ENCODE measurements at places on chromosomes 3 and 15.

DNA sequence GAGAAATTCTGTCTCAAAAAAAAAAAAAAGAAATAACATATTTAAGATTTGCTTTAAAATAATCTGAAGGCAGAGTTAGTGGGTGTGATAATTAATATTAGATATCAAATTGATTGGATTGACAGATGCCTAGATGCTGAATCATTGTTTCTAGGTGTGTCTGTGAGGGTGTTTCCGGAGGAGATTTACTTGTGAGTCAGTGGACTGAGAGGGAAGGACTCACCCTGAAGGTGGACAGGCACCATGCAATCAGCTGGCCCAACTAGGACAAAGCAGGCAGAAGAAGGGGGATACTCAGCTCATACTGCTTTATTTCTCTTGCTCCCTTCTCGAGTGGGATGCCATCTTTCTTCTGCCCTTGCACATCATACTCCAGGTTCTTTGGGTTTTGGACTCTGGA is 16.7 kb upstream of the RPL24 start:
- no peak for DNase-seq

GRCh38 chr3:41681479-41681878 is 280.4 kb downstream of the ULK4 start:
- no peak for DNase-seq

DNA sequence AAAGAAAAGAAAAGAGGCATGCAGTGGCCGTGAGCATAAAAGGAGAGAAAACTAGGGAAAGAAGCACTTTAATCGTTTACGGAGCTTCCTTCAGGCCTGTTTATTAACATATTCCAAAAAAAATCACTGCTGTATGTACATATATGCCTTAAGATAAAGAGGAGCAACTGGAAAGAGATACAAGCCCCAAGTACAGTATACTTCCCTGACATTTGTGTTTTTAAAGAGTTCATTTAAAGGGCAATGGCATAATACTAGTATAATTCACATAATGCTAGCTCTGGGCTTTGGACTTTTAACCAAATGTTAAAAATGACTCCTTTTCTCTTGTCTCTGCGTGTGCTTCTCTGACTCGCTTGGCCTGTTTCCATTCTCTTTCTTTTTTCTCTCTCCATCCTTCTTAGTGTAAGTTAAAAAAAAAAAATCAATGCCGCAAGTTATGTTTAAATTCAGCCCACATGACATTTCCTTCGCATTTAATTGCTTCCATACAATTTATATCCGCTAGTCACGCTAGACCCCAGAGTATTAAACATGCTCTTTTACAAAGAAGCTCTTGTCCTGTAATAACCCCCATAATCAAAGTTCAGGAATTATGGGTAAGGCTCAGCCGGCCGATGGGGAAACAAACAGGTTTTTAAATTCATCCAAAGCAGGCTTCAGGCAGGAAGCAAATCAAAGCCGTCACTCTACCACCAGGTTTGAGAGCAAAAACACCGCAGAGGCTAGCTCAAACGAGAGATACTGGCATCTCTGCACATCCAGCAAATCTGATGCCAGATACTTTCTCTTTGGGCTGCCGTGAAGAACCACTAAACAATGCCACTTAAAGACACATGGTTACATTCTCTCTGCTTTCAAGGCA is 19.4 kb downstream of the WWTR1 start:
- no peak for DNase-seq

DNA sequence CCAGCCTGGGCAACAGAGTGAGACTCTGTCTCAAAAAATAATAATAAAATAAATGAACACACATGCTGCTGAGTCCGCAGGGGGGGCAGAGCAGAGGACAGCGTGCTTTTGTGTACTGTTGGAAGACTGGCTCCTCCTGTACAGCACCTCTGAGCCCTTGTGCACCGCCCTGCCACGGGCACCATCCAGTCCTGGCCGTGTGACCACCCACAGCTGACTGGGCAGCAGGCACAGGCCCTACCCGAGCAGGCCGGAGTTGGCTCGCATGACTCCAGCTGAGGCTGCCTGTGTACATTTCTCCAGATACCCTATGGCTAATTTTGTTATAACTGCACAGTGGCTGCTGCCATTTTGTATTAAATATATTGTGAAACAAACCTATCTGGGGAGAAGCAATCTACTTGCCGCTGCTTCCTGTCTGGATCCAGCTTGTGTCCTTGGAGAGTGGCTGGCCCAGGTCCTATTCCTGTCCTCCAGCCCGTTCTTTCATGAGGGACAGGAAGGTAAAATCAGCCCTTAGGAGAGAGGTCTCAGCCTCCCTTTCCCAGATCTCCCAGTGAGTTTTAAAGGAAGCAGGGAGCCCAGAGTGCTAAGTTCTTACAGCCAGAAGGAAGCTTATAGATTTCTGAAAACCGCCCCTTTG is 14.6 kb downstream of the IVD start:
- DNase-seq: peak; percentile 63

- peak; percentile 75 for DNase-seq
These were observed 89.0 kb upstream of the STRIT1 start for GRCh38 chr3:155382396-155383042.

GRCh38 chr15:26129852-26130251 is 266.7 kb upstream of the ATP10A start:
- peak; percentile 8 for DNase-seq

GRCh38 chr3:122828281-122828680 is 33.4 kb downstream of the SLC49A4 start:
- DNase-seq: no peak

All from NCI-H69 (cell line).